Posterior cingulate gyrus (tissue), 11 donors: ENCODE measurements at places on chromosomes 12 and 14.
A peak's percentile ranks its signal among the peaks of the same experiment; 100 is the strongest.

GRCh38 chr12:56838621-56839488 is 75.7 kb downstream of the HSD17B6 start:
- no peak for DNase-seq

DNA sequence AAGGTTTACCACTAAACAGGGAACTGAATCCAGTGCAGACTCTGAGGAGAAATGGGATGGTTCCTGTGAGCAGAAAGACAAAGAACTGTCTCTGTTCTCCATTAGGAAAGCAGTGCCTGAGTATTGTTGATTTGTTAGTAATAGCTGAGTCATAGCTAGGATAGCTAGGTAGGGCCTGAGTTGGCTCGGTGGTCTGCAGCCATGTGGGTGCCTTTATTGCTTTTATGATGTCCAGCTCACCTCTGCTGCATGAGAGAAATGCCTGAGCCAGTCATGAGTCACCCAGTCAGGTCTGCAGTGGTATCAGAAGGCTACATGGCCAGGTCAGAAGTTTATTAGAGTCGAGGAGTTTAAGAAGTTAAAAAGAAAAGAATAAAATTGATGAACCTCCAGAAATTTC is 24.2 kb downstream of the TRHDE start:
- no peak for DNase-seq

DNA sequence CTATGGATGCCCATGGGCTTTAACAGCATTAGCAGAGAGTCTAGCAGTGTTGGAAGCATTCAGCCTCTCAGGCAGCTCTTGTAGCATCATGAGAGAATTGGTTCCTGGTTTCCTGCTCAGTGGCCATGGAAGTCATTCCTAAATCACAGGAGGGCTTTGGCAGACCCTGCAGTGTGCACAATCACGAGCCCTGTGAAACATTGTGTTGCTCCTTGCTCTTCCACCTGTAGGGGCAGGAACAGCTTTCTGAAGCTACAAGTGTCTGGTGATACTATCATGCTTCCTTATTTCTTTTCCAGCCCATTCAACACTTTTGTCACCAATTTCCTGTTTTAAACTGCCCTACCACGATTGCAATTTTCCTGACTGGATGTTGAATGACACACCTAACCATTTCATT is 402.2 kb upstream of the USP15 start:
- no peak for DNase-seq

GRCh38 chr14:31292937-31293616 is 85.5 kb upstream of the HECTD1 start:
- no peak for DNase-seq

- peak; percentile 89 for DNase-seq
These were observed 20.5 kb upstream of the ITPR2 start for GRCh38 chr12:26853303-26854030.

DNA sequence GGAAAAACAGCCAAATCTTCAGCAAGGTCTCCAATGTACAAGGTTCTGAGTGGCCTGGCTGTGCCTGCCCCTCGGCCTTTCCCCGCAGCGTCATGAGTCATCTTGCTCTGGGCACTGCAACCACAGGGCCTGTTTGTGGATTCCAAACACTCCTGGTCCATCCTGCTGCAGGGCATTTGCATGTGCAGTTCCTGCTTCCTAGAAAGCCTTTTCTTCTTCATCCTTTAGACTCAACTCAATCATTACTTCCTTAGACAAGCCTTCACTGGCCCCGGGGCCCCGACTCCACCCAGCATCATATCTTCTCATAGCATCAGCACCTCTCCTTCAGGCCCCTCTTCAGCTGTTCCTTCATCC is 101.8 kb upstream of the EGLN3 start:
- no peak for DNase-seq

DNA sequence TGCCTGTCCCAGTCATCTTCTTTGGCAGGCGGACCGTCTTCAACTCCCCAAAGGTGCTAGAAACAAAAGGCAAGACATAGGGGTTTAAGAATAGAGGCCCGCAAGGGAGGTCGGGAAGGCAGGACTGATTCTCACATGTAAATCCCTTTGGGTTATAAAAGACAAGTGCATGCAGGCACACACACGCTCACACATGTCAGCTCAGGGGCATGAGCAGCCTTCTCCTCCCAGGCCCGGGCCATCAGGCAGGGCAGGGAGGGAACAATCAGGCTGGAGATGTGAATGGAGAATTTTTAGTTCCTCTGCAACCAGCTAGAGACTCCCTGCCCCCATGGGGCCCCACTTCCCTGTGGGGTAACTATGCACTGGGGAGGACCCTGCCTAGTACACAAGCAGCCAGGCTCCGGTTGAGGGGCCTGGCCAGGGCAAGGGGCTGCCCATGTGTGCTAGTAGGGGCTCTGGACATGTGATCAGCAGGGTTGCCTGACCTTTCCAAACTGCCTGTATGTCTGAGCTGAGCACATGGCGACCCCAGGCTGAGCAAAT is 107.2 kb downstream of the RBM19 start:
- DNase-seq: no peak

GRCh38 chr12:32486158-32486557 is 86.8 kb downstream of the FGD4 start:
- no peak for DNase-seq

DNA sequence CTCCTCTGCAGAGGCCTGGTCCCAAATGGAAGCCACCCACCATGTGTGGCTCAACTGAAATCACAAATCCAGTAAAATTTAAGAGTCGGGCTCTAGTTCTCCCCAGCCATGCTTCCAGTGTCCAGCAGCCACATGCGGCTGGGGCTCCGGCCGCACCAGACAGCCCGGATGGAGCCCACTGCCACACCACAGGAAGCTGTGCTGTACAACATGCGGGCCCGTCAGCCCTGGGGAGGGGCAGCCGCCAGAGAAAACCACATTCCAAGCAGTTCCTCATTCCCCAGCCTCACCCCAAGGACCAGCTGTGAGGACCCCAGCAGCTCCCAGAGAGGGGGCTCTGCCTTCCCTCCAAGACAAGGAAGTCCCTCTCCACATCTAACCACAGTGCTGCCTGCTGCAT is 135.0 kb downstream of the NCOR2 start:
- DNase-seq: peak; percentile 80

DNA sequence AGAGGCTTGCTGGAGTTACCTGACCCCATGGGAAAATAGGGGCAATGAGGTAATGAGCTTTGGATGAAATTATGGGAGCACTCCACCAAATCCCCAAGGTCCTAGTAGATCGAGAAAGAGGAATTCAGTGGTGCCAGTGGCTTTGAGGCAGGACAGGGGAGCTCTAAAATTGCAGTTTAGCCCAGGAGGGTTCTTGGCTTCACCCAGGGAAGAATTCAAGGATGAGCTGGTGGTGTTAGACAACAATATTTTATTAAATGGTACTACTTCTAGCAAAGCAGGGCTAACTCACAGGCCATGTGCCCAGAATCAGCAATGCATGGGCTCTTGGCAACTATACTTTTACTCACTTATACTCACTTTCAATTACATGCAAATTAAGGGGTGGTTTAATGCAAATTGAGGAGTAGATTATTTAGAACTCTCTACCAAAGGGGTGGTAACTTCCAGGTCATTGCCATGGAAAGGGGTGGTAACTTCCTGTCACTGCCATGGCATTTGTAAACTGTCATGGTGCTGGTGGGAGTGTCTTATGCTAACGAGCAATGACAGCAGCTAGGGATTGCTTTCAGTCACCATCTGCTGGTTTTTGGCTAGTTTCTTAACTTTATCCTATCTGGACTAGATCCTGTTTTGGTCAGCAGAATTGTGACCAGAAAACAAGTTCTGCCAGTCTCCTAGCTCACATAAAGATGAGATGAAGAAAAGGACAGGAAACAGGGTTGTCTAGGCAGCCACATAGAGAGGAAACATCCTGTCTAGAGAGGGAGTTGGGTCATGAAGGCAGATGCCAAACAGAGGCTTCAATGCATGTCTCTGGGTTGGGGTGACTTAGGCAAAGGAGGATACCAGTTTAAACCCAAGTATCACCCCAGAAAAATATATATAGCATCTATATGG is 64.7 kb downstream of the ZNF641 start:
- DNase-seq: no peak

- peak; percentile 57 for DNase-seq
These were observed 97.3 kb downstream of the ESR2 start for GRCh38 chr14:64196814-64197411.
